CD4-positive, alpha-beta T cell treated with Interleukin-12 subunit alpha and Interleukin-12 subunit beta, for 1 hour (primary cell): ENCODE measurements at places on chromosomes 2 and 18.

GRCh38 chr2:65055422-65056214 is 598 bp upstream of the CEP68 start:
- DNase-seq: no peak

DNA sequence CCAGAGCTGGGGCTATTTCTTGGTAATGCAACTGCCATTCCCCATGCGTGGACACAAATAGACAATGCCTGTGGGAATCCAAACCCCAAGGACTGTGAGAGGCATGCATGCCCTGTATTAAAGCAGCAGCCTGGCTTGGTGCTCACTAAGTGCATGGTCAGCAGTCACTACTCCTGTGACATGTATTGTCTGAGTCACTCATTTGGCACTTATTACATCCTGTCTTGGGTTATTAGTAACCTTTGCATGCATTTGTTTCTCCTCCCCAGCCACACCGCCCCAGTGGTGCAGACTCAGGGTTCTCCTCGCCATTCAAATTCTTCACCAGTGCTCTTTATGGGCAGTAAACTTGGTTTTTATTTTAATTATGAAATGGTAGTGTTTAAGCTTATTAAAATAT is 30.2 kb downstream of the PRKCE start:
- DNase-seq: no peak

DNA sequence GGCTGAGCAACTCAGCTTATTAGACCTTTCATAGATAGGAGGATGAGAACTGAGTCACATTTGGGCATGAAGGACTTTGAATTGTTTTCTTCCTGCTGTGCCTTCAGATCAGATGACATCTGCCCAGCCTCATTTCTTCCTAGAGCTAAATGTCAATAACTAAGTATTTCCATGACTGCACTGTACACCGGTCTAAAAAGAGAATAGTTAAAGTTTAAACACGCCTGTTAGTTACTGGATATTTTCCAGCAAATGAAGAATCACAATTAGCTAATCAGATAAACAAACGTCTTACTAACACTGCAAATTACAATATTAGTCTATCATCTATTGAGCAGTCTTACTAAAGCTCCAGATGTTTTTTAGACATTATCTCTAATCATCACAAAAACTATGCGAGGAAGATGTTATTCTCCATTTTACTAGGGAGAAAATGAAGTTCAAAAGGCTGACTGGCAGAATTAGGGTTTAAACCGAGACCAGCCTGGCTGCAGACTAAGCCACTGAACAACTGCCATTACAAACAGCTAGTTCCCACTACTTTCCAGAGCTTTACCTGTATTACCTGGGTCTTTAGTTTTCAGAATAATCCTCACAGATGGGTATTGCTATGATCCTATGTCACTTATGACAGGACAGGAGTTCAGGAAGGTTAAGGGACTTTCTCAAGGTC is 69.4 kb upstream of the ZNF397 start:
- DNase-seq: no peak

- no peak for DNase-seq
Observed at GRCh38 chr2:212495046-212495445, 43.6 kb downstream of the ERBB4 start.

GRCh38 chr2:216344950-216345300 is 27.4 kb downstream of the MARCHF4 start:
- DNase-seq: no peak

DNA sequence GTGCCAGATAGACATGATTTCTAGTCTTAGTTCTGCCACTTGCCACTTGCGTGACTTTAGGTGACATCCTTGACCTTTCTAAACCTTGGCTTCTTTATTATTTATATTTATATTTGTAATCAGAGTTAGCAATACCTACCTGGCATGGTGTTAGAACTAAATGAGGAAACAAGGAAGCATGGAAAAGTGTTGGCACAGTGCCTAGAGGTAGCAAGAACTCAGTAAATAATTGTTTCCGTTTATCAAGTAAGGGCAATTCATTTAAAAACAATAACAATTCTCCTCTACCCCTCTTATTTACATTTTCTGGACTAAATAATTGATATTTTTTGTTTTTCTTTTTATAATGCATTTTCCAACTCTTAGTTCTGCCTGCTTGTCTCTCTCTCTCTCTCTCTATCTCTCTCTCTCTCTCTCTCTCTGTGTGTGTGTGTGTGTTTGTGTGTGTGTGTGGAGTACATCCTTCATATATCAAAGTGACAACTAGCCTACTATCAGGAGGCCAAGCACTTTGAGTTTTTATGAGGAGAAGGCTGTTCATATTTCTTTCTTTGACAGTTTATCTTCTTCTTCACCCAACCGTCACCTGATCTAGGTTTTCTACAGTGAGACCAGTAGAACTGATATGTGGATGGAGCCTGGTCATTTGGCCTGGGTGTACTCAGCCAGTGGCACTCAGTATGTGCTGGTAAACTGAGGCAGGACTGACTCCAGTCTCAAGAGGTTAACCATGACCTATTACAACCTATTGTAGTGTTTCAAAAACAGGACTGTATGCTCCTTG is 134.5 kb downstream of the LRRTM1 start:
- DNase-seq: no peak

GRCh38 chr2:44952143-44952805 is 10.8 kb downstream of the SIX3 start:
- DNase-seq: peak; percentile 6

DNA sequence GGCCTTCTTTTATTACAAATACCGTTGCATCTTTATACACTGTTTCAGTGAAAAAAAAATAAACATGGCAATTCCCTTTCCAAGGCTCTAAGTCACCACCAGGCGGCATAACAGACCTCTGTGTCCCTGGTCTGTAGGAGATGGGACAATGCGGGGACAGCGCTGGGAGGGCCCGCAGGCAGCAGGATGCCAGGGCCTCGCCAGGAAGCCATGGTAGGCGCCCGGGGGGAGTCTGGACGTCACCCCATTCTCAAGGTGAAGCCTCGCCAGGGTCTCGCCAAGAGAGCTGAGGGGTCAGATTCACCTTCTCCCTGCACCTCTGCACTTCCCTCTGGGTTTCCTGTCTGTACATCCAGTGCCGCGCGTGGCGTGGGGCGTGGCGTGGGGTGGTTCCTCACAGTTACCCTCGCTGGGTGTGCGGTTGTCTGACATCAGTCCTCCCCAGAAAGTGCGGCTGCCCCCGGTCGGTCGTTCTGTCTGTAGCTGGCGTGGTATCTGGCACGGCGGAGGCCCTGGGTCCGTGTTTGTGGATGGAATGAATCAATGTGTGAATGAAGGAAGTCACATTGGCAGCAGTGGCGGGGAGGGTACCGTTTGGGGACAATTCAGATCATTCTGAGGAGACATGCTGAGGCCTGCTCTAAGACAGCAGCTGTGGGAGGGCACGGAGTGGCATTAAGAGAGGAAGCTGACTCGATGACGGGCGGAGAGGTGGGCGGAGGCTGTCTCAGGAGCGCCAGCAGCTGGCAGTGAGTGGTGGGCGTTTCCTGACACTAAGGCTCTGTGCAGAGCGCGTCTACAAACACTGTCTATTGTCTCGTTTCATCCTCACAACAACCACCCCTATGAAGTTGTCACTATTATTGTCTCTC is 46.0 kb downstream of the LRRFIP1 start:
- peak; percentile 93 for DNase-seq
